ENCODE measurements at places on chromosomes 1 and 21. TPM values are rescaled to one million over a fixed set of nuclear protein-coding genes. Genes with fewer than 3 reads are reported as not detected.

SVBP gene
- total RNA-seq = 36.0 TPM

DNA sequence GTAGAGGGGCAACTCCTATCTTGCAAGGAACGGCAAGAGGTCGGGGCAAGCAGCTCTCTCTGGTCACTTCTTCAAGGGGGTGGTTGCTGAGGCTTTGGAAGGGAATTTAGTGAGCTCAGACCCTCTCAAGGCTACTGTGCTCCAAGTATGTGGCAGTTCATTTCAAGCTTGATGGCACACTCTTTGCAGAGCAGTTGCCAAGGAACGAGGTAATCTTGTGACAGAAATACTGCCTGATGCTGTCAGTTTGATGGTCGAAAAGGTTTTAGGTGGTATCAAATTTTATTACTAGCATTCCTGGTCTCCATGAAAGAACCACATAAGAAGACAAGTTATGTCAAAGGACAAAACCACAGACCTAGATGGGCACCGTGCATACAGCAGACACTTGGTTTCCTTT is 13.1 kb downstream of the CFAP298 start:
- peaks cover 49% of the 10 kb centered on the region for H3K36me3 ChIP-seq
- H3K4me3 ChIP-seq = no peak overlapping the region
- no peak for DNase-seq
- H3K27me3 ChIP-seq = no peaks in the 10 kb centered on the region
- no peaks in the 10 kb centered on the region for H3K4me1 ChIP-seq

DNA sequence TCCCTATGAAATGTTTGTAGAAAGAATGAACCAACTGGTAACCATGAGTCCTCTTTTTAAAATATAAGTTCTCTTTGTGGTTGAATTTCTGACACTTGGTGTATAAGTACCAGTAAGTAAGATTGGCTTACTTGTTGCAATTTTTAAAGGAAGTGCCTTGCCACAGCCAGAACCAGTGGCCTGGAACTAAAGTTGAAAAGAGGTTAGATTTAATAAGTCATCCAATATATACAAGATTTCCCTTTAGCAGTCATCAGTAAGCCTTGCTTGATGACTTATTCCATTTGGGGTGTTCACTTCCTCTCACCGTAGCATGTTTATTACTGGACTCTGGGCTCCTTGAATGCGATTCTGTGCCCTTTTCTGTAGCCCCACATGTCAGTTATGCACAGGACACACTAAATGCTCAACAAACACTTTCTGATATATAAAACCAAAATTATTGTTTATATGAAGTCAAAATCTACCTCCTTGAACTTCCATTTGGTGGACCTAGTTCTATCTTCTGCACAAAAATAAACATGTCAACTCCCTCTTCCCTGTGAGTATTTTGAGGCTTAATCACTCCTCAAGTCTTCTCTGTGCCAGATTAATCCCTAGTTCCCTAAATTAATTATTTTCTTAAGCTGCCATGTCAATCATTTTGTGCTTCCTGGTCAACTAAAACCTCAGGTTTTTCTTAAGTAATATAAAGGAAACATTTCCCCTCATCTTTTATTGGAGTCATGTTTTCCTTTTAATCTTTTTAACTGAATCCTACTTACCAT is 218.1 kb downstream of the ST6GALNAC3 start:
- DNase-seq = no peak
- no peaks in the 10 kb centered on the region for H3K4me1 ChIP-seq
- H3K27me3 ChIP-seq = no peaks in the 10 kb centered on the region
- no peaks in the 10 kb centered on the region for H3K36me3 ChIP-seq
- no peak overlapping the region for H3K27ac ChIP-seq
- H3K4me3 ChIP-seq = no peak overlapping the region

GRCh38 chr1:110053552-110054428 is 16.7 kb downstream of the ALX3 start:
- no peak overlapping the region for H3K4me3 ChIP-seq
- H3K36me3 ChIP-seq = peaks cover 95% of the 10 kb centered on the region
- DNase-seq = peak; percentile 79
- no peaks in the 10 kb centered on the region for H3K27me3 ChIP-seq
- H3K4me1 ChIP-seq = peaks cover 13% of the 10 kb centered on the region

DNA sequence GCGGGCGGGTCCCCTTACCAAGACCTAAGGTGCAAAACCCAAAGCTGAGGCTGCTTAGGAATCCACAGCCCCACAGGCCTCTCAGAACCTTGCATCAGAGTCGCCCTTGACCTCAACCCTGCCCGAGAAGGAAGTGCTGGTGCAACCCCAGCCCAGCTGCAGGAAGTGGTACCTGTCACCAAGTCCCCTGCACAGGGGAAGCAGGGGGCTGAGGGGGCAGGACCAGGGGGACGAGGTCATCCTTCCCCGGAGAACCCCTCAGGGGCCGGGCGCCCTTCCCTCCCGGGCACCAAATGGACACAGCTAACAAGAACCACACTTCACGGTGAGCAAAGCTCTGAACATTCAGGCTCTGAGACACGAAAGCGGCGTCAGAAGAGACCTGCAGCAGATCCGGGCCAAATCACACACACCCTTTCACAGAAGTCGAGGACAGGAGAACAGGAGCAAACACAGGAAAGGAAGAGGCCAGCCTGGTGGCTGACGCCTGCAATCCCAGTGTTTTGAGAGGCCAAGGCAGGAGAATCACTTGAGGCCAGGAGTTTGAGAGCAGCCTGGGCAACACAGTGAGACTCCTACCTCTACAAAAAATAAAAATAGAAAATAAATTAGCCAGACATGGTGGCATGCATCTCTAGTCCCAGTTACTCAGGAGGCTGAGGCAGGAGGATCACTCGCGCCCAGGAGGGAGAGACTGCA is 6.4 kb downstream of the ITGB2 start:
- H3K27me3 ChIP-seq = peaks cover 33% of the 10 kb centered on the region
- H3K4me1 ChIP-seq = no peaks in the 10 kb centered on the region
- no peak for DNase-seq
- H3K36me3 ChIP-seq = no peaks in the 10 kb centered on the region
- no peak overlapping the region for H3K4me3 ChIP-seq

DNA sequence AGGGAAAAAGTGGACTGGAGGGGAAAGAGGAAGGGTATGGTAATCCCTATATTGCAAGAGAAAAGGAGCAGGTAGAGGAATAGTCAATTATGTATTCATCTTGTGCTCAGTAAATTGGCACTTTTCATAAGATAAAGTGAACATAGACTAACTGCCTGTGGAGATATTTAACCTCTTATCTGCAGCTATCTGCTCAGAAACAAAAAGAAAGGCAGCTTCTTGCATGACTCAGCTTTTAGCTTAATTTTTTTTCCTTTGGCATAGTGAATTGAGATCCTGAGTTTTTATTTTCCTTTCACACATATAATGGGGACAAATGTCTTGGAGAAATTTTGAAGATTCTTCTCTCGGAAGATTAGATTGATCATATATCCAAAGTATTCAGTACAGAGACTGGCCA is 127.6 kb upstream of the F3 start:
- no peaks in the 10 kb centered on the region for H3K27me3 ChIP-seq
- H3K36me3 ChIP-seq = no peaks in the 10 kb centered on the region
- no peak for DNase-seq
- H3K4me1 ChIP-seq = no peaks in the 10 kb centered on the region
- H3K4me3 ChIP-seq = no peak overlapping the region

GRCh38 chr1:232548691-232549090 is 81.2 kb downstream of the SIPA1L2 start:
- H3K36me3 ChIP-seq = no peaks in the 10 kb centered on the region
- no peaks in the 10 kb centered on the region for H3K27me3 ChIP-seq
- no peak for DNase-seq
- H3K27ac ChIP-seq = no peak overlapping the region
- H3K4me3 ChIP-seq = no peak overlapping the region
- H3K4me1 ChIP-seq = no peaks in the 10 kb centered on the region
